ENCODE measurements at places on chromosomes 6 and 20.
A peak's percentile ranks its signal among the peaks of the same experiment; 100 is the strongest.

DNA sequence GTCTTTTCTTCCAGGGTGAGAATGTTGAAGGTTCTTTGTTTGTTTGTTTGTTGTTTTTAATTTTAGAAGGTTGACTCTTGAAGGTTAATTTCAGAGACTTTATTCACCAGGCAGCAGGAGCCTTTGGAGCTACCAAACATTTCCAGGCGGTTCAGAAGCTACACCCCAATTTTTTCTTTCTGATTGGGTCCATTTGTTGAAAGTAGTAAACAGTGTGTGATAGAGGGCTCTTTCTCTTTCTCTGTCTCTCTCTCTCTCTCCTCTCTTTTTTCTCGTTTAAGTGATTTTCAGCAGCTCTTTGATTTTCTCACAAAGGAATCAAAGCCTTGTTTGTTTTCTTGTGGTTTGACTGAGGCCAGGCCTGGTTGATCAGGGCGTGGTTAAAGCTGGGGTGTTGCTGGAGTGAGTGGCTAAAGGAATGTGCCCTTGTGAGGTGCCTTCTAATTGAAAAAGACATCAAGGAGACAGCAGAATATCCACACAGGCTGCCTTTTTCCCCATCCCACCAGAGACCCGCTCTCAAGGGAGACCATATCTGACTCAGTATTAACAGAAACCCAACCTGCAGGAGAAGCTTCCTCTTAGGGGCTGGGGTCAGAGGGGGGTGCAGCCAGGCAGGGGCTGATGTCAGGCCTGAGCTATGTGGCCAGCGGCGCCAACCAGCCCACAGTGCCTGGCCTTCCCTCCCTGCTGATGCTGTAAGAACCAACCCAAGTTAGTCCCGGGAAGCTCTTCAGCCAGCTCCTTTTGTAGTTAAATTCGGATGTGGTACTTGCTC is 40.4 kb upstream of the NAA20 start:
- no peak for DNase-seq

DNA sequence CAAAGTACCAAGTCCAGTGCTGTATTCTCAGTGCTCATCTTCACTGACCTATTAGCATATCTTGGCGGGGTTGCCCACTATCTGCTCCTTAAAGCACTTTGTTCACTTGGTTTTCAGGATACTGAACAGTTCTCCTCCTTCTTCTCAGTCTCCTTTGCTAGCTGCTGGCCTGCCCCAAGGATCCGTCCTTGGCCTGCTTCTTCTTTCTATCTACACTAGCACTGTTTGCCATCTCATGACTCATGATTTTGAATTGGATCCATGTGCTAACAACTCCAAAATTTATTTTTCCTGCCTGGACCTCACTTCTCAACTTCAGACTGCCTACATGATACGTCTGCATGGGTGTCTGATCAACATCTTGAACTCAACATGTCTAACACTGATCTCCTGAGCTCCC is 15.5 kb downstream of the TPD52L1 start:
- no peak for DNase-seq

DNA sequence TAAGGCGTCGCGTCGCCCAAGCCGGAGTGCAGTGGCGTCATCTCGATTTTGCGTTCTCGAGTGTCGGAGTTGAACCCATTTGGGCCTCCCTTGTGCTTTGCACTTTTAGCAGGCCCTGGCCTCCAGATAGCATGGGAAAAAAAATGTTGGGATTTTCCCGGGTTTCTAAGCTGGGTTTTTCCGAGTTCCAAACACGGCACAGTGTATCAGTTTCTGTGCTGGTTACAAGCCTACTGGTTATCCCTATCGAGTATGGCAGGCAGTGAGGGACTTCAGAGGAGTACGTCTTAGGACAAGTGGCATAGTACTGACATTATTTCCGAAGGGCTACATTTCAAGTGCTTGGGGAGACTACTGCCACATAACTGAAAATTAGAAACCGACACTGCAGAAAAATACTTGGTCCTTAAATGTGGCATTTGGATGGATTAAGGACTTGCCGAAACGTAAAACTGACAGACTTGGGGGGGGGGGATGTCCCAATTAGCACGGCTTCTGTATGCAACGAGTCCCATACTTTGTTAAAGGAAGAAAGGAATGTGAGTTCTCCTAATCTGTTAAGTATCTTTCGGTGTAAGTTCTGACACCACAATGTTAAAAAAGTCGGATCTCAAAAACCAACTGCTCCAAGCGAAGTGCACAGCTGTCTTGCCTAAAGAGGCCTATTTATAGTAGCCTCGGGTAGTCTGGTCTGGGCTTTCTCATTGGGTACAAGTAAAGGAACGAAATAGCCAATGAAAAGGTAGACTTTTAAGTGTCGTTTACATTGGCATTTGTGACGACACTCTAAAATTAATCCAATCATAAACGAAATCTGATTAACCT is 70.2 kb downstream of the HFE start:
- no peak for DNase-seq

DNA sequence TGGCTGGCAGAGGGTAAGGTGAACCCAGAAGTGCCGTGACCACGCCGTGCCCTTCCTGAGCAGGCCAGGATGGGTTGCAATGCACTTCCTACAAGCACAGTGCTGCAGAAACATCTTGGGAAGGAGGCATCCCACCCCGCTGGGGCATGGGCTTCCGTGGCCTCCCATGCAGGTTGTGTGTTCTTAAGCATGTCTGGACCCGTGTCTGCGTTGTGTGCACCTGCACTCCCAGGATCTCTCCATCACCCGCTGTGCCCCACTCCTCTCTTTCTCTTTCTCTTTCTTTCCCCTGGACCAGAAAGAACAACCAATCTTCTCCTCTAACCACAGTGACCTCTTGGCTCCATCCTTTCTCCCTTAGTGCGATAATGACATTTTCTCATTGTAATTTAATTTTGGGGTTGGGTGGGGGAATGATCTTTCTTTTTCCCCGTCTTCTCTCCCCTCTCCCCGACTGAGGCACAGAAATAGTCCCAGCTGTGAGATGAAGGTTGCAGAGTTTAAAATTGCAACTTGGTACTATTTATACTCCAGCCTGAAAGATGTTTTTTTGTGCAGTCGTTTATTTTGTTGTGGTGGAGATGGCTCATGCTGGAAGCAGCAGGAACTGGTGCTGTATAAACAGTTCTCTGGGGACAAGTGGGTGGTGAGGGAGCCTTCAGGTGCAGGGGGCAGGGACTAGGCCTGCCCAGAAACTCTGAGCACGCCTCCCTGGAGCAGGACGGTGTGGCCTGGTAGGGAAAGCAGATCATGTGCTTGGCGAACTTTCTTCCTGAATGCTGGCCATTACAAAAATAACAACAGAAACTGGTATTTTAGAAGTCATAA is 20.5 kb downstream of the BCAS4 start:
- DNase-seq = no peak

DNA sequence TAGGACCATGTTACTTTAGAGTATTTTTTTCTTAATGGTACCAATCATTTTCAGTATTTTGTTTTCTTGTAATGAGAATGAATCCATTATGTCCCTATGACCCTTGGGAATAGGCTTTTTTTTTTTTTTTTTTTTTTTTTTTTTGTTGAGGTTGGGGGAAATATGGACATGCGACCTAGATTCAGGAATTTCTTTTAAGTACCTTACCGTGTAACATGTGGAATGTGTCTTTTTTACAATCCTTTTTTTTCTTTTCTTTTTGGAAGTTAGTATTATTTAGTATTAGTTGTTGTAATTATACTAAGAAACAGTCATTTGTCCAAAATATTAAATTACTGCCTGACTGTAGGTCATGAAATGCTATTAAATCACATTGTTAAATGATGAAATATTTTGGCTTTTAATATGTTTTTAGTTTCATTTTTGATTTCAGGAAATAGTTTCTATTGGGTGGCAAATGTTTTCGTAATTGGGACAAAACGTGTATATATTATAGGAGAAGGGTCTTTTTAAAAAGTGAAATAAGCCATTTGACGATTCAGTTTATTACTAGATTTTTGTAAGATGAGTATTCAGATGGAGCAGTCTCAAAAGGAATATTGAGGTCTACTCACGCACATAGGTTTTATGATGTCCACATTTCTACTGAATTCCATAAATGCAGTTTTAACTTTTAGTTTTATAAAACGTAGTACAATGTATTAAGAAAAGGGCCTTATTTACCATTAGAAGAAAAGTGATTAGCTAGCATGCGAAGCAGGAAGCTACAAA is 4.9 kb downstream of the ARID1B start:
- DNase-seq = no peak

- DNase-seq = no peak
Measured at GRCh38 chr20:57499676-57500075, 25.3 kb downstream of the CTCFL start.

DNA sequence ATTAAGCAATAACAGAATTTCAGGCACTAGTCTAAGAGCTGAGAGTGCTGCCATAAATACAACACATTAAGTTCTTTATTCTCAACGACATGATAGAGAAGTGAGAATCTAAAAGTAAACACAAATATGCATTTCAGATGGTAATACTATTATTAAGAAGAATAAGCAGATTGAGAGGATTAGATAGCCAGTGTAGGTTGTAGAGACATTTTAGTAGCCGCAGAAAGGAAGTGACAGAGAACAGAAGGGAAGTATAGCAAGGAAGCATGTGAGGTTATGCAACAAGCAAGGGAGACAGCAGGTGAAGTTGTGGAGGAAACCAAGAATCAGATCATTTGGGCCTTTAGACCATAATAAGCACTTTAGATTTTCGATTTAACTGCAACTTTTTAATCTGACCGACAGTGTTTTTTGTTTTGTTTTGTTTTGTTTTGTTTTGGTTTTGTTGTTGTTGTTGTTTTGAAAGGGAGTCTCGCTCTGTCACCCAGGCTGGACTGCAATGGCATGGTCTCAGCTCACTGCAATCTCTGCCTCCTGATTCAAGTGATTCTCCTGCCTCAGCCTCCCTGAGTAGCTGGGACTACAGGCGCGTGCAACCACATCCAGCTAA is 737.0 kb upstream of the ADGRB3 start:
- DNase-seq = no peak

- DNase-seq = no peak
Measured at GRCh38 chr20:16926626-16927430, 178.7 kb downstream of the OTOR start.

- DNase-seq = no peak
Measured at GRCh38 chr20:59333951-59334350, 33.5 kb downstream of the EDN3 start.

DNA sequence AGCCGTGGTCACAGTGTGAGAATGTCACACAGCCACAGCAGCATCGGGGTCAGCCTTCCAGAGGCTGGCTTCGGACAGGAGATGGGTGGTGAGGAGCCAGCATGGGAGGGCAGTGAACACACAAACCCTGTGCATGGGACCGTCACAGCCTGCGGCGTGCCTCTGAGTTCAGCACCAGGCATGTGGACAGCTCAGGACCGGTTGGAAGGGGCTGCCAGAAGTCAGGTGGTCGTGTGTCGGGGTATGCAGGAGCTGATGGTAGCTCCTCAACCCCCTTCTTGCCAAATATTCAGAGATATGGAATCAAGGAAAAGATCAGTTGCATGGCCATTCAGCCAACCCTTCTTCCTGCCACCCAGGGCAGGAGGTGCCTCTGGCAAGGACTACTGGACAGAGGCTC is 28.2 kb downstream of the MYT1 start:
- DNase-seq = no peak

GRCh38 chr6:34891296-34891695 is 2.2 kb downstream of the ANKS1A start:
- no peak for DNase-seq

DNA sequence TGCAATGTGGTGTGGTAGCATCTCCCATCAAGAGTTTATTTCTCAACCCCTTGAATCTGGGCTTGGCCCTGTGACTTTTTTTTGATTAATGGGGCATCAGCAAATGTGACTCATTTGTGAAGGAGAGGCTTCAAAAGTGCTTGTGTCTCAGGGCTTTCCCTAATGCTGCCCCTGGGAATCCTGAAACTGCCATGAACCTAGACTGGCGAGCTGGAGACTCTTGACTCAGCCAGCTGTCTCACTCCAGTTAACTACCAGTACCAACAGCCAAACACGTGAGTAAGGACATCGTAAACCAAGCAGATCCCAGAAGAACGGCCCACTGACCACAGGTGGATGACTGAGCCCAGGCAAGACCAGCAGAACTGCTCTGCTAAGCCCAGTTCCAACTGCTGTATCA is 72.8 kb upstream of the ADTRP start:
- no peak for DNase-seq

DNA sequence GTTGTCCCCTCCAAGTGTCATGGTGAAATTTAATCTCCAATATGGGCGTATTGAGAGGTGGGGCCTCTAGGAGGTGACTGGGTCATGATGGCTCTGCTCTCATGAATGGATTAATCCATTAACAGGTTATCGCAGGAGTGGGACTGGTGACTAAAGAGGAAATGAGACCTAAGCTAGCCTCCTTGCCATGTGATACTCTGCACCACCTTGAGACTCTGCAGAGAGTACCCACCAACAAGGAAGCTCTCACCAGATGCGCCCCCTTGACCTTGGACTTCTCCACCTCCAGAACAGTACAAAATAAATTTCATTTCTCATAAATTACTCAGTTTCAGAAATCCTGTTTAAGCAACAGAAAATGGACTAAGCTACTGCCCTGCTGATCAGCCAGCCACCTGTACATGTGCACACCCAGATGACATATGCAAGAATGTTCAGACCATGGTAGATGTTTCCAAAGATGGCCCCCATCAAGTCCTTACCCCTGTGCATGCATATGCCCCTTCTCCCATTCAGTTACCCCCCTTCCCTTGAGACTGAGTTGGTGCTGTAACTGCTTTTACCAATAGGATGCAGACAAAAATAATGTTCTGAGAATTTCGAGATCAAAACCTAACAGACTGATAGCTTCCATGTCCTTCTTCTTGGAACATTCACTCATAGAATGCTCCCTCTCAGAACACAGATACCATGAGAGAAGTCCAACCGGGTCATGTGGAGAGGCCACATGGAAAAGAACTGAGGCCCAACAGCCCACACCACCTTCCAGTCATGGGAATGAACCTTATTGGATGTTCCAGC is 28.4 kb downstream of the MAP3K5 start:
- DNase-seq = no peak

GRCh38 chr6:36759148-36759759 is 61.6 kb downstream of the RAB44 start:
- DNase-seq = peak; percentile 66

DNA sequence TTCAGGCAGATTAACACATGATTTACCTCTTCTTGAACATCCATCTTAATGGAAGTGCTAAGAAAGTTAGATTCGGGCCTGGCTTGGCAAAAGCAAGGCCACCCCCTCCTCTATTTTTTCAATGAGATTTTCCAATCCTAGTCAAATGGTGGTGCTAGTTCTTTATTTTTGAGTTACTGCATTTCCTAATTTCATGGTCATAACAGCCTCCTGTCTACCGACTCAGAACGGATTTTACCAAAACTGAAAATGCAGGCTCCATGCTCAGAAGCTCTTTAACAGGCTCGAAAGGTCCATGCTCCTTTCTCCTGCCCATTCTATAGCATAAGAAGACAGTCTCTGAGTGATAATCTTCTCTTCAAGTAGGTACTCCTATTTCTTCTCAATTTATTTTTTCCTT is 117.2 kb upstream of the ESR1 start:
- DNase-seq = peak; percentile 40

GRCh38 chr6:88705601-88706000 is 257.8 kb downstream of the RNGTT start:
- no peak for DNase-seq
